Suppressor macrophage treated with lipopolysaccharide for 1 hour (primary cell): ENCODE measurements at places on chromosomes 7 and 10.
A peak's percentile ranks its signal among the peaks of the same experiment; 100 is the strongest.

- no peak for DNase-seq
Observed at GRCh38 chr7:105602325-105603305, 21.3 kb upstream of the EFCAB10 start.

- no peak for DNase-seq
Observed at GRCh38 chr7:99197498-99197897, 10.4 kb downstream of the KPNA7 start.

- DNase-seq, result no peak
Observed at GRCh38 chr7:147432079-147432478, 1158.5 kb upstream of the C7orf33 start.

- DNase-seq, result peak; percentile 96
Observed at GRCh38 chr10:79241990-79242619, 105.2 kb upstream of the PPIF start.

- DNase-seq, result no peak
Observed at GRCh38 chr7:4808565-4808964, 33.1 kb downstream of the AP5Z1 start.

- no peak for DNase-seq
Observed at GRCh38 chr10:10346390-10347150, 671.1 kb upstream of the CELF2 start.
